Kidney epithelial cell (primary cell): ENCODE measurements at places on chromosomes 3 and 15.

- DNase-seq, result no peak
Measured at GRCh38 chr3:11508346-11509172, 135.2 kb downstream of the VGLL4 start.

DNA sequence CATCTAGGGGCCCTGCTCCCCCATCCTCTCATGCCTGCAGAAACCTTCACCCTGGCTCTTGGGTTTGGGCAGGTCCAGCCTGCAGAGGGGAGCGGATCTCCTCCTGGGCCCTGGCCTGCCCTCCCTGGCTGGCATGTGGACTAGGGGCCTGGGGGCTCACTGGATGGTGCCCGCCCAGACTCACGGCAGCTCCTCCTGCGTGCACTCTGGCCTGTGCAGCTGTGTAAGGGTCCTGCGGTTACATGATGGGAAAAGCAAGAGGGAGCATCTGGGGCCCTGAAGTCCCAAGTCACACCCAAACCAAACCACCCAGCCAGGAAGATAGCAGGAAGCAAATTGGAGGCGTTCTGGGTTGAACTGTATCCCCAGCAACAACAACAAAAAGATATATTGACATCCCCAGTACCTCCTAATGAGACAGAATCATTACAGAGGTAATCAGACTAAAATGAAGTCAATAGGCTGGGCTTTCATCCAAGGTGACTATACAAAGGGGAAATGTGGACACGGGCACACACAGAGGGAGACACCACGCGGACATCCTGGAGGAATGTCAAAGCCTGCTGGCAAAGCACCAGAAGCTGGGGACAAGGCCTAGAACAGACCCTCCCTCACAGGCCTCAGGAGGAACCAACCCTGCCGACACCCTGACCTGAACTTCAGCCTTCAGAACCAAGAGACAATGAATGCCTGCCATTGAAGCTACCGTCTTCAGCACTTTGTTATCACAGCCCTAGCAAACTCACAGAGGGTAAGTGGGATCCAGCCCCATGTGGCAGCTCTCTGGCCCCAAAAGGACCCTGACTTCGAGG, 10.4 kb upstream of the CLK3 start:
- no peak for DNase-seq

DNA sequence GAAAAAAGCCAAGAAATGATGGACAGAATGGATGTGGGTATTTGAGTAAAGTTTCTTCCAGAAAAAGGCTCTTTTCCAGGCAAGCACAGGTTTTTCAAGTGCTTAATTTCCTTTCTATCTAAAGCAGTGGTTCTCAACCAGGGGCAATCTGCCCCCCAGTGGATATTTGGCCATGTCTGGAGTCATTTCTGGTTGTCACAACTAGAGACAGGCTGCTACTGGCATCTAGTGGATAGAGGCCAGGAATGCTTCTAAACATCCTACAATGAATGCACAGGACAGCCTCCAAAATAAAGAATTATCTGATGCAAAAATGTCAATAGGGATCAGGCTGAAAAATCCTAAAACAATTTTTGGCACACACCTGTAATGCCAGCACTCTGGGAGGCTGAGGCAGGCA, 23.9 kb downstream of the SEC22C start:
- DNase-seq, result no peak

DNA sequence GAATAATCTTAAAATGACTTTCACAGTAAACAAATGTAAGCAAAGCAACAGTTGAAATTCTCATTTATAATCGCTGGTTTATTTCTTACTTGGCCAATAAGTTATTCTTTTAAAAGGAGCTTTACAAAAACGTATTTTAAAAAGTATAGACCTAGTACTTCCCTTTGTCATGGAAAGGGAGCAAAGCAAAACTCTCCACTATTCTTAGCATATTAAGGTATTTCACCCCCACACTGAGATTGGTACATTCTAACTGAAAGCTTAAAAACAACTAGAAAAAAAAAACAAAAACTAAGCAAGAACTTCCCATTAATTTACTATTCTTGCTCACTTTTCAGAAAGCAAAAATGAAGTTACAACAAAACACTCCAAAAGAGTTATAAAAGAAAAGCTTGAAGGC, 1.5 kb downstream of the ATG3 start:
- no peak for DNase-seq

DNA sequence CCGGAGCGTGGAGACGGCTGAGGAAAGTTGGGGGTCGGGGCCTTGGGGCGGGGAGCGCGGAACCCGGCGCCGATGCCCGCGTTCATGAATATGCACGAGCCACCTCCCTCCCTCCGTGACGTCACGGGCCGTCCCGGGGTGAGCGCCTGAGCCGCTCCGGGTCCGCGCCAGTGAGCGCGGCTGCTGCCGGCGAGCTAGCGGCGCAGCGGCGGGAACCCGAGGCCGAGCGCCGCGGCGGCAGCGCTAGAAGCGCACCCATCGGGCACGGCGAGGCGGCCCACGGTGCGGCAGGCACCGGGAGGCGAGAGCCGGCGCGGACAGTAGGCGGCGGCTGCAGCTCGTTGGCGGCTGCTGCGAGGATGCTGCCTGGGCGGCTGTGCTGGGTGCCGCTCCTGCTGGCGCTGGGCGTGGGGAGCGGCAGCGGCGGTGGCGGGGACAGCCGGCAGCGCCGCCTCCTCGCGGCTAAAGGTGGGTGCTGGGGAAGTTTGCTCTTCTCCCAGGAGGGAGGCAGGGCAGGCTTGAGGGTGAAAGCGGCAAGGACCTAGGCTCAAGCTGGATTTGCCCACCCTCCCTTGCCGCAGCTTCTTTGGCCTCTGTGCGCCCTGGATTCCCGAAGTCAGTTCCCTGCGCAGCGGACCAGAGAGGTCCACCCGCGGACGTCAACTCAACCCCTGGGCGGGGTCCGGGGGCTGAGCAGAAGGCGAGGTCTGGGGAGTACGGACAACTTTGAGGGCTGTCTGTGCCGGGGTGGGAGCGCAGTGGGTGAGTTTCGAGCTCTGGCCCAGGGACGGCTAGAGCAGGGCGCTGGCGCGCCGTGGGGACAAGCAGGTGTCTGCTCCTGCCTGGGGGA, at the start of gene CLSTN2:
CLSTN2 (plus strand) TSS at position 170 of the 850 bp plus-strand sequence.
- peak; percentile 23 for DNase-seq

GRCh38 chr15:39462691-39463090, 118.2 kb upstream of the THBS1 start:
- DNase-seq, result no peak

DNA sequence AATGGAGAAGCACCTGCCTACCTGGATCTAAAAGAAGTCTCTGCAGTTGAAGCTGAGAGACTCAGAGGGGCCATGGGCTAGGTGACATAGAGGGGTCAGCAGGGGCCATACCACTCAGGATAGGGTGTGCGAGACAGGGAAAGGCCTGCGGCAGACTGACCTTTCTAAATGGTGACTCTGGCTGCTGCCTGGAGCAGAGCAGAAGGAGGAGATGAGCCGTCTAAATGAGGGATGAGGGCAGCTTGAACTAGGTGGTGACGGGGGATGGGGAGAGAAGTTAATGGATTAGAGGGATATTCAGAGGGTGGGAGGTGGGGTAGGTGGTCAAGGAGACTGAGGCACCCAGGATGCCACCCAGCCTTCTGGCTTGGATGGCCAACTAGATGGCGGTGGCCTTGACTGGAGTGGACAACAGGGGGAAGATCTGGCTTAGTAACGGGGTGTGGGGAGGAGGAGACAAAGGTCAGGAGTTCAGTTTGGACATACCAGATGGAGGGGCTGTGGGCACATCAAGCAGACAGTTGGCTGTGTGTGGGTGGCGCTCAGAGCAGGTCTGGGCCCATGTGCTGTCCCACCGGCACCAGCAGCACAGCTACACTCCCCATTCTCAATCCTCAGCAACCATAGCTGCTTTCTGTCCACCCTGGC, 3.2 kb upstream of the ITIH1 start:
- DNase-seq, result no peak

GRCh38 chr15:42131826-42132806, 24.3 kb downstream of the PLA2G4F start:
- DNase-seq, result no peak

DNA sequence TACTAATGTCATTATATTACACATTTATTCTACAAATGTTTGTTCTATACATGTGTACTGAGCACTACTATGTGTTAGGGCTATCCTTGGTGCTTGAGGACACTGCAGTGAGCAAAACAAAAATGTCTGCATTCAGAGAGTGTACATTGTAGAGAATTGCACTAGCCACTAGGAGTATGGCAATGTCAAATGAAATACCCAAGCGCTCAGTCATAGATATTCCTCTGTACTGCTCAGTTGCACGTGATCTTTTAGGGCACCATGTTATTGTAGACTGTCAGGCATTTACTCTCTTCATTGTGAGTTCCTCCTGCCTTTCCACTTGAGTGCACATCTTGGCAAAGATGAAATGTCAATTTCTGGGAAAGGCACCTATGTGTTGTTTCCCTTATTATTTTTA, 36.8 kb downstream of the FNDC3B start:
- no peak for DNase-seq

GRCh38 chr3:157531771-157532170, 28.6 kb upstream of the VEPH1 start:
- DNase-seq, result no peak

GRCh38 chr3:74617776-74618175, 3.3 kb upstream of the CNTN3 start:
- DNase-seq, result no peak

- DNase-seq, result peak; percentile 65
Measured at GRCh38 chr3:71130471-71131374, 452.8 kb downstream of the FOXP1 start.

GRCh38 chr3:183826448-183827250, 1.3 kb upstream of the MAP6D1 start:
- no peak for DNase-seq
